ENCODE measurements at places on chromosomes 7 and 10.

GRCh38 chr7:66913118-66914037, 7.6 kb upstream of the TMEM248 start:
- no peak for DNase-seq

DNA sequence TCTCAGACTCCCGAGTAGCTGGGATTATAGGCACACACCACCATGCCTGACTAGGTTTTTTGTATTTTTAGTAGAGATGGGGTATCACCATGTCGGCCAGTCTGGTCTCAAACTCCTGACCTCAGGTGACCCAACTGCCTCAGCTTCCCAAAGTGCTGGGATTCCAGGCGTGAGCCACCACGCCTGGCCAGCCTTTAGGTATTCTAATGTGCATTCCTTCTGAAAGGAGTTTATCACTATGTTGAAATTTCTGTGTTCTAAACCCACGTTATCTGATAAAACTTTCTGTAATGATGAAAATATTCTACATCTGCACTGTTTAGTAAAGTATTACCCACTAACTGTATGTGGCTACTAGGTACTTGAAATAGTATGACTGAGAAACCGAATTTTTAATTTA, 110.6 kb upstream of the IMMP2L start:
- no peak for DNase-seq

DNA sequence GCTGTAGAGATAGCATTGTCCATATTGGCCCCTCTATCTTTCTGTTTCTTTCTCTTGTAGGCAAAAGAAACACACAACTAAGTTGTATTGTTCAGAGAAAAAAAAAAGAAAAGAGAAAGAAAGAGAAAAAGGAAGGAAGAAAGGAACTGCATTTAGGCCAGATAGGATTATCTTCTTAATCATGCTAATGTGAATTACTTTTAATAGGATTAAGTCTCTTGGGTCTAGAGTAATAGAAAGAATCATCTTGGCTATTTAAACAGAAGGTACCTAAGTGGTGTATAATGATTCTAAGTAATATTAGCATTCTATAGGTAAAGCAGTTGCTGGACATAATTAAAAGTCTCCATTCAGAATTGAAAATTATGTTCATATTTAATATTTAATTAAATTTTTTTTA, 42.2 kb downstream of the GPR85 start:
- DNase-seq: no peak

- no peak for DNase-seq
Measured at GRCh38 chr10:44183667-44184632, 200.9 kb downstream of the CXCL12 start.

- DNase-seq: no peak
Measured at GRCh38 chr10:129404091-129404490, 63.0 kb upstream of the MGMT start.

DNA sequence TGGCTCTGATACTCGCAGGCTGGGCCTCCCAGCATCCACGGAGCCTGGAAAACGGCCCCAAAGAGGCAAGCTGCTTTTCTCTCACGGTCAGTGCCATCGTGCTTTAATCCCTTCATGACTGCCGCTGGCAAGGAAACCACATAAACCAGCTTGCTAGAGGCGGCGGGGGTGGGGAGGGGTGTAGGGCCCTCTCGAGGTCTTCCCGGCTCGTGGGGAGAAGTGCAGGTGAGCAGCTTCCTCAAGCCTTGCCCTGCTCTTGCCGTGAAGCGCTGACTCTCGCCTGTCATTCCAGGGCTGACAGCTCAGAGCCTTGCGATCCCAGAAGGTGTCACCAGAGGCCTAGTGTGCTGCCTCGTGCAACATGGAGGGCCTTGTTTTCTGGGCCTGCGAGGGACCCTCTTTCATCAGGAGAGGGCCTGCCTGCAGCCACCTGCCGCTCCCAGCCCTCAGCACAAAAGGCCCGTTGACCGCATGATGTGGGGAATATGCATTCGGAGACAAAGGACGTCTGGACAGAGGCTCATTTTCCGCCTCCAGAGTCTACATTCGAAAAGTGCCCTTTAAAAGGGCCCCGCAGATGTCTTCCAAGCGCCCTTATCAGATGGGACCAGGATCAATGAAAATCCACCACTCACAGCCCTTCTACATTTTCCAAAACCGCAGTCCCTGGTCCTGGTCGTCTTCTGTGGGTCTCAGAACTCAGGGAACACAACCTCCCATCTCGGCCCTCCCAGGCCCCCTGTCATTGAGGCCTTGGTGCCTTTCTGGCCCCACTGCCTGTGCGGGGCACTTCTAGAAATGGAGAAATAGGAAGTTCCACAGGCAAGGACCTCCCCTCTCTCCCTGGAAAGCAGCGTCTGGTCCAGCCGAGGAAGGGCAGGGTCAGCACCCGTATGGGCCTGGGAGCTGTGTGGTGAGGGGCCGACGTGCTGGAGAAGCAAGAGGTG, 58.7 kb downstream of the ZRANB1 start:
- no peak for DNase-seq

- DNase-seq: no peak
Measured at GRCh38 chr10:17147884-17148489, 18.4 kb upstream of the CUBN start.

DNA sequence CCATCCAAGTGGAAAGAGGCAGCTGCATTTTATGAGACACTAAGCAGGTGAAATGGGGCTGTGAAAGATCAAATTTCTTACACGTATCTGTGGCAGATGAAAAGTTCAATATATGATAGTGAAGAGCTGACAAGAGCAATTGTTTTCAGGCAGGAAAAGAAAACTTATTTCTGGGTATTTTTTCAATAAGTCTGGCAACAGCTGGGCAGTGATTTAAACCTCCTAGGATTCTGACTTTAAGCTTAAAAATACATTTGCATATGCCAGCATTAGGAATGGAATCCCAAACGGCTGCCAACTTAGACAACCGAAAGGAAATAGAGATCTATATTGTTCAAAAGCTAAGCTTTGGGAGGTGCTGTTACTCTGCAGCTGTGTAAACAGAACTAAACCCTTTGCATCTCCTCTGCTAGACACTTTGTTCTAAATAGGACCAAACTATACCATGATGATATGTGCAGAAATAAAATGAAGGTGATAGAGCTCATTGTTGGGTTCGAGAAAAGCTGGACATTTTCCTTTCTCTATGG, 26.1 kb downstream of the DYNC1I1 start:
- DNase-seq: no peak

DNA sequence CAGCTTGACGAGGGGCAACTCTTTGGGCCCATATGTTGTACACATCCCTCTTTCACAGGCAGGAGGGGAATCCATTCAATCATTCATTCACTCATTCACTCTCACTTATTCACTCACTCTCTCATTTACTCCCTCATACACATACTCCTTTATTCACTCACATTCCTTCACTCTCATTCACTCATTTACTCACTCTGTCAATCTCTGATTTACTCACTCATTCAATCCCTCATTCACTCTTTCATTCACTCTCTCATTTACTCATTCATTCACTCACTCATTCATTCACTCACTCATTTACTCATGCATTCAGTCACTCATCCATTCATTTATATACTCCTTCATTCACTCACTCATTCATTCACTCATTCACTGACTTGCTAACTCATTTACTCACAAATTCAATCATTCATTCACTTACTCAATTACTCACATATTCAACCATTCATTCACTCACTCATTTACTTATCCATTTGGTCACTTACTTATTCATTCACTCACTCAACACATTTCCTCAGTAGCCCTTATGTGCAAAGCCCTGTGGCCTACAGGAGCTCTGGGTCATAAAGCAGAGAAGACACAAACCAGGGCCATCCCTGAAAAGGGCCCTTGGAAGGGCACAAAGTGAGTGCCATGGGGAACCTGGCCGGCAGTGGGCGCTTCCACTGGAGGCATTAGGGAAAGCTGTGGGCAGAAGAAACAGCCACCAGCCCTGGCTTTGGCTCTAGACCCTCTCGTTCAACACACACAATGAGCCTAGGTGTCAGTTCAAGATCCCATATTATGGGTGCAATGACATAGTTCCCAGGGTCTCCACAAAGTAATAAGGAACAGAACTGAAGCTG, 26.0 kb downstream of the HIP1 start:
- DNase-seq: no peak

DNA sequence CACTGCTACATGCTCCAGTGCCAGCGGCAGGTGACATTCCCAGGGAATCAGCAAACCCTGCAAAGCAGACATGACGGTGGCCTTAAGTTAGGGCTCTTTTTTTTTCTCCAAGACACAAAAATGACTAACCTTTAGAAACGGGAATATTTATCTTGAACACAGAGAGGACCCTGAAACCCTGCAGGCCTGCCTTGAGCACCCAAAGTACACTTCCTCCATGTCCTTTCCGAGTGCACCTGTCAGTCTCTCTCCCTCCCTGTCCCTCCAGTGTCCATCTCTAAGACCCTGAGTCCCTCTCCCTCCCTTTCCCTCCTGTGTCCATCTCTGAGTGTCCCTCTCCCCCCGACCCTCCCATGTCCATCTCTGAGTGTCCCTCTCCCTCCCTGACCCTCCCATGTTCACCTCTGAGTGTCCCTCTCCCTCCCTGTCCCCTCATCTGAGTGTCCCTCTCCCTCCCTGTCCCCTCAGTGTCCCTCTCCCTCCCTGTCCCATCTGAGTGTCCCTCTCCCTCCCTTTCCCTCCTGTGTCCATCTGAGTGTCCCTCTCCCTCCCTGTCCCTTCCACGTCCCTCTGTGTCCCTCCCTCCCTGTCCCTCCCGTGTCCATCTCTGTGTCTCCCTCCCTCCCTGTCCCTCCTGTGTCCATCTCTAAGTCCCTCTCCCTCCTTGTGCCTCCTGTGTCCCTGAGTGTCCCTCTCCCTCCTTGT, 51.2 kb upstream of the CAMK2B start:
- no peak for DNase-seq

- no peak for DNase-seq
Measured at GRCh38 chr10:24982319-24983112, 30.1 kb upstream of the PRTFDC1 start.

DNA sequence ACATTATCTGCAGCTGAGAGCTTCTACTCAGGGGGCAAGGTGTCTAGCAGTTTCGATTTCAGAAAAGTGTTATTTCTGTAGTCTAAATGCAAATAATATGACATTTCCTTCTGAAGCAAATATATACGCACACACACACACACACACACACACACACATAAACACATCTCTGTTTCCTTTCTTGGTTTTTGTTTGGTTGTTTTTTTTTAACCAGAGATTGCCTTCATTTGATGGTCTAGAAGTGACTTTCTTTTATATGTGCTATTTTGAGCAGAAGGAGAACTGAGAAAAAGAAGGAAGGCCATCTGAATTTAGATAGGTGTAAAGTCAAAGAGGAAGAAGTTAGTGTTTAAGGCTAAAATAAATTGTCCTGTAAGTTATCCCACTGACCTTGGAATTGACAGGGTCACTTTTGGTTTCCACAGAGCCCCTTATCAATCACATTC, 142.2 kb downstream of the TRIL start:
- DNase-seq: no peak

GRCh38 chr7:92460510-92460909, 13.2 kb downstream of the GATAD1 start:
- DNase-seq: no peak

- DNase-seq: no peak
Measured at GRCh38 chr7:107660381-107661080, at the start of gene SLC26A4. Gene SLC26A4, plus strand, starts transcription at chr7:107660828. Its CDS starts 814 bp downstream, at chr7:107661642.
